Liver (tissue), 10 donors: ENCODE measurements at places on chromosomes 2 and 18. TPM values are rescaled to one million over a fixed set of nuclear protein-coding genes. Genes with fewer than 3 reads are reported as not detected.

- no peak overlapping the region for H3K27ac ChIP-seq
- peaks cover 2% of the 10 kb centered on the region for H3K36me3 ChIP-seq
- peaks cover 9% of the 10 kb centered on the region for H3K4me1 ChIP-seq
- DNase-seq, result no peak
Measured at GRCh38 chr2:233994151-233994550, 56.4 kb upstream of the SPP2 start.

- no peak overlapping the region for H3K27ac ChIP-seq
- DNase-seq, result peak; percentile 38
- H3K4me1 ChIP-seq, result peaks cover 20% of the 10 kb centered on the region
- no peaks in the 10 kb centered on the region for H3K36me3 ChIP-seq
Measured at GRCh38 chr2:222318026-222318711, 19.4 kb upstream of the PAX3 start.

GRCh38 chr18:76351961-76352581 lies 143.0 kb downstream of the ZNF516 start:
- DNase-seq, result peak; percentile 27
- H3K4me3 ChIP-seq, result no peak overlapping the region
- no peaks in the 10 kb centered on the region for H3K27me3 ChIP-seq
- H3K4me1 ChIP-seq, result peaks cover 3% of the 10 kb centered on the region
- no peak overlapping the region for H3K27ac ChIP-seq

The IL1B gene
- 3.1 TPM for total RNA-seq

DNA sequence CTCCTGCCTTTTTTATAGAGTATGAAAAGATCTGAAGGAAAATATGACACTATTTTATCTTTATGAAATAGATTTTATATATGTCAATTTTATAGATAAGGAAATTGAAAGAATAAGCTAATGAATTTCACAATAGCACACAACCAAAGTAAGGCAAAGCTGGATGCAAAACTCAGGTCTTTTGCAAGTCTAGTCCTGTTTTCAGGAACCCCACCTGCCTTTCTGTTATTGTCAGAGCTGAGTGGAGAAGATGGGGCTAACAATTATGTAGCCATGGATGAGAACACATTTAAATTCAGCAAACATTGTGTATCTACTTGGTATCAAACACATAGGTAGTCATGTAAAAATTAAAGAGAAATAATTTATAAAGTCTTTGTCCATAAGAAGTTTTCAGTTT lies 161.5 kb upstream of the ZEB2 start:
- H3K27ac ChIP-seq, result no peak overlapping the region
- no peak for DNase-seq
- no peaks in the 10 kb centered on the region for H3K36me3 ChIP-seq
- no peak overlapping the region for H3K4me3 ChIP-seq

GRCh38 chr2:209324281-209324680 lies 99.6 kb upstream of the MAP2 start:
- no peak overlapping the region for H3K27ac ChIP-seq
- no peaks in the 10 kb centered on the region for H3K4me1 ChIP-seq
- no peaks in the 10 kb centered on the region for H3K36me3 ChIP-seq
- H3K4me3 ChIP-seq, result no peak overlapping the region

DNA sequence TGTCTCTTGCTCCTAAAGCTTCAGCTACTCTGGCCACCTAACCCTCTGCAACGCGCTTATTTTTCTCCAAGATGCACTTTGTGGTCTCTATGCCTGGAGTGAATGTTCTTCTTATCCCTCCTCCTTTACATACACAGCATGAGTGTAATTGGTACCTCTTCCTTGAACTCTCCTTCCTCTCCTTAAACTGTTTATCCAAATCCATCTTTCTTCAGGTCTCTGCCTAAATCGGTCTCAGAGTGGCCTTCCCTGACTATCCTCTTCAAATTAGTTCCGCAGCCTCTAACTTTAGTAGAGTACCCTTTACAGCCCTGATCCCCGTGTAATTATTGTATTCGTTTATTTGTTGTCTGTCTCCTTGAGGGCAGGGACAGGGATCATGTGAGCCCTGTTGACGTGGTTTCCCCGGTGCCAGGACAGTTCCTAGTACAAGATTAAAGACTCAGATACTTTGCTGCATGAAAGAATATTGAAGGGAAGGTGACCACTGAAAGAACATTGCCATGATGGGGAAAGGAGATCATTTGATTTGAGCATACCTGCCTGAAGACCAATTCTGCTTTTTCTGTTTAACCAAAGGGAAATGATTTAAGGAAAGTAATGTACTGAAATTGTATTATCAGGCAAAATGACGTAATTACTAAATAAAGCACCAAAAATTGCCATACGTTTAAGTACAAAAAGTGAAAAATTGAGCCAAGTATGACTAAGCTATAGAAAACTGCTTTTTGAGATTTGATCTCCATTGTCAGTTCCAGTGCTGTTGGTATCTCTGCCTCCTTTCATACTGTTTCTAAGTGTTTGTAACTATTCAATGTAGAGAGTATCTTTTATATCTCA lies 1.2 kb downstream of the CNOT9 start:
- H3K4me1 ChIP-seq, result peaks cover 5% of the 10 kb centered on the region
- H3K27ac ChIP-seq, result peak overlapping the region; percentile 93
- no peak for DNase-seq
- H3K36me3 ChIP-seq, result no peaks in the 10 kb centered on the region
- H3K4me3 ChIP-seq, result peak overlapping the region; percentile 93

DNA sequence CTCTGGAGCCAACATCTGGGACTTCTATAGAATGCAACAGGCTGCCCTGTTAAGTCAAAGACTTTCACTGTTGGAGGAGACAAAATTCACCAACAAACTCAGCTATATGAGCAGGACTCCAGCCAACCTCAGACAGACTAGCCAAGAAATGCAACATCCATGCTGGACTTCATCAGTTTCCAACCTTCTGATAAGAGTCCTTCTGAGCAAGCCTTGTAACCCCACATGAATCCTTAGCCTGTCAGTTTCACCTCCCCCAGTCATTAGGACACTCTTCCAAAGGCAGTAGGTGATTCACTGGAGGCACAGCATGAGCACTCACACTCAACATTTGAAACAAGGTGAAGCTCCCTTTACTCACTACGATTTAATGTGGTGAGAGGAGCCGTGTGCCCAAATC lies 5.8 kb downstream of the TBC1D8 start:
- no peaks in the 10 kb centered on the region for H3K36me3 ChIP-seq
- no peak overlapping the region for H3K4me3 ChIP-seq
- no peak for DNase-seq
- no peaks in the 10 kb centered on the region for H3K27me3 ChIP-seq
- peaks cover 31% of the 10 kb centered on the region for H3K4me1 ChIP-seq

- peaks cover 1% of the 10 kb centered on the region for H3K4me1 ChIP-seq
- H3K27ac ChIP-seq, result no peak overlapping the region
- peak; percentile 39 for DNase-seq
- H3K4me3 ChIP-seq, result no peak overlapping the region
- H3K36me3 ChIP-seq, result no peaks in the 10 kb centered on the region
Measured at GRCh38 chr2:151638191-151638933, 95.9 kb downstream of the NEB start.

The FHL2 gene
- total RNA-seq, result 4.7 TPM

- no peaks in the 10 kb centered on the region for H3K27me3 ChIP-seq
- no peak overlapping the region for H3K27ac ChIP-seq
- no peaks in the 10 kb centered on the region for H3K36me3 ChIP-seq
Measured at GRCh38 chr2:163401481-163401880, 334.3 kb downstream of the FIGN start.
